ENCODE measurements at places on chromosomes 12 and 14. TPM values are rescaled to one million over a fixed set of nuclear protein-coding genes. Genes with fewer than 3 reads are reported as not detected.

LRCOL1 gene
- 7.1 TPM for total RNA-seq

- H3K27ac ChIP-seq = no peak overlapping the region
- H3K4me1 ChIP-seq = no peaks in the 10 kb centered on the region
- H3K36me3 ChIP-seq = no peaks in the 10 kb centered on the region
- H3K4me3 ChIP-seq = no peak overlapping the region
- DNase-seq = no peak
Observed at GRCh38 chr14:48723841-48724495, 862.2 kb downstream of the RPS29 start.

KRT80 gene
- 1.1 TPM for total RNA-seq

DNA sequence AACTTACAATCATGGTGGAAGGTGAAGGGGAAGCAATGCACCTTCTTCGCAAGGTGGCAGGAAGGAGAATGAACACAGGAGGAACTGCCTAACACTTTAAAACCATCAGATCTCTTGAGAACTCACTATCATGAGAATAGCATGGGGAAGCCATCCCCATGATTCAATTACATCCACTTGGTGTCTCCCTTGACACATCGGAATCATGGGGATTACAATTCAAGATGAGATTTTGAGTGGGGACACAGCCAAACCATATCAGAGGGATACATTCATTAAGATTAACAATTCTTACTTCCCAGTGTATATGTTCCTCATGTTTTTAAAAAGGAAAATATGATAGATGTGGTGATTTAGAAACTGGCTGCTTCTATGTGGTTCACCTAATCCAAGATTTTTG, 117.9 kb downstream of the PDE3A start:
- H3K27me3 ChIP-seq = no peaks in the 10 kb centered on the region
- no peak for DNase-seq
- no peaks in the 10 kb centered on the region for H3K36me3 ChIP-seq
- H3K27ac ChIP-seq = no peak overlapping the region
- no peak overlapping the region for H3K4me3 ChIP-seq
- no peaks in the 10 kb centered on the region for H3K4me1 ChIP-seq

GRCh38 chr14:95649230-95649629, 37.0 kb upstream of the TCL1B start:
- no peak overlapping the region for H3K4me3 ChIP-seq
- no peak for DNase-seq
- no peaks in the 10 kb centered on the region for H3K36me3 ChIP-seq
- no peaks in the 10 kb centered on the region for H3K27me3 ChIP-seq
- no peaks in the 10 kb centered on the region for H3K4me1 ChIP-seq

OASL gene
- total RNA-seq = not detected

Data from uterus (tissue), 4 donors.